Activated naive CD4-positive, alpha-beta T cell (primary cell): ENCODE measurements at places on chromosomes 6 and 20.

GRCh38 chr6:162922563-162923166 lies 194.9 kb downstream of the PACRG start:
- DNase-seq, result no peak

DNA sequence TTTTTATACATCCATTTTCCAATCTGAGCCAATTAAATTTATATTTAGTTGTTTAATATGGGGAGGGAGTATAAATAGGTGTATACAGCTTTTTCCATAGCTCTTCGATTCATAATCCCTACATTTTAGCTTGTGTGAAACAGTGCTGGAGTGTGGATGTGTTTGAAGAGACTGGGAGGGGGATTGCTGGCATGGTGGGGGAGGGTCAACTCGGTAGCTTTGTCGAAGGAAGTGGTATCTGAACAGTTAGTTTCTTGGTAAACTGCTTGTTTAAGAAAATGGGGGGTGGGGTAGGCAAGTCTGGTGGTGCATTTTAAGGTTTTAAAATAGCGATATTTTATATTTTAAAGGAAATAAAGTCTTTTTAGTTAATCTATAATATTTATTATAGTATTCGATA lies 1.4 kb upstream of the LIN28B start:
- no peak for DNase-seq

- no peak for DNase-seq
These were observed 24.9 kb downstream of the CITED2 start for GRCh38 chr6:139349464-139350020.

DNA sequence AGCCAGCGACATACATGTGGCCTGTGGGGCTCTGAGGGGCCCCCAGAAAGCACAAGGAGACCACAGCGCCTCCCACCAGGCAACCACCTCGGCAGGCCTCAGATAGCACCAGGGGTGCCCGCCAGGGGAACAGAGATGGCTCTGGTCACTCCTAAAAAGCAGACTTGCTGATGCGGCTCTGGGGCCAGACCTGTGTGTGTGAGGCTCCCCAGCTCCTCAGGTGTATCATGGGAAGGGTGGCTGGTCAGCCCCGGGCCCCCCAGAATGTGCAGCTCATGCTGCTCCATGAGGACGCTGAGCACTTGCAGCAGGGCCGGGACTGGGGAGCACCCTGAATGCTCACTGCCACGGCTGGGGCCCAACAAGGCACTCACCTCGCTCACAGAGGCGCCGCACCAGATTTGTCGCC lies 60.2 kb downstream of the PYGB start:
- no peak for DNase-seq

DNA sequence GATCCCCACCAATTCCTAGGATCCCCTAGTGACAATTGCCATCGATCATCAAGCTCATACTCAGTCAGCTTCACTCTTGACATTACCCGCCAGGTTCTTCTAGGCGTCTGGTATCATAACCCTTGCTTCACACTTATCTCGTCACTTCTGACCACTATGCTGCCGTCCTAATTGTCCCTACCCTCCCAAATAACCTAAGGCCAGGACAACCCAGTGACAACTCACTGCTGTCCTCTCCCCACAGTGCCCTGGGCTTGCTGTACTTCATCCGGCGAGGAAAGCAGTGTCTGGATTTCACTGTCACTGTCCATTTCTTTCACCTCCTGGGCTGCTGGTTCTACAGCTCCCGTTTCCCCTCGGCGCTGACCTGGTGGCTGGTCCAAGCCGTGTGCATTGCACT lies 3.7 kb downstream of the SYS1 start:
- no peak for DNase-seq

GRCh38 chr6:27168108-27168507 lies 79.4 kb upstream of the PRSS16 start:
- DNase-seq, result no peak

DNA sequence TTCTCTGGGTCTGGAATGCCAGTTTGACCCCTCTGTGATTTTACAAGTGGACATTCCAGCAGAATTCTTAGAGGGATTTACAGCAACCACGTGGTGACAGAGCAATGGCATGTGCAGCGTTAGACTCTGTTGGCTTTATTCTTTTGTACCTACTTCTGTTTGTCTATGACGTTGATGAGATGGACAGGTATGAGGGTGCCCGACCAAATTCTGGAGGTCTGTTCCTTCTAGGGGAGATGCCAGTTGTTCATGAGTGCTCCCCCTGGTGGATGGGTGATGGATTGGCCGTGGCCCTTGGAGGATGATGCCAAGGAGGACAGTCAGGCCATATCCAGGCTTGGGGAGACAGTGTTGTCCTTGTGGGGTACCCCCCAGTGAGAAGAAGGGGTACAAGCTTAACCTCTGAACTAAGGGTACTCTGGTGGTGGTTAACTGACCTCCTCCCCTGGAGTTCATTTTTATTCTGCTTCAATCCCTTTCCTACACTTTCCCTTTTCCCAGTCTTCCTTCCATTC lies 198.6 kb downstream of the DTNBP1 start:
- peak; percentile 15 for DNase-seq

- no peak for DNase-seq
These were observed 59.5 kb upstream of the MBOAT1 start for GRCh38 chr6:20271818-20272217.

DNA sequence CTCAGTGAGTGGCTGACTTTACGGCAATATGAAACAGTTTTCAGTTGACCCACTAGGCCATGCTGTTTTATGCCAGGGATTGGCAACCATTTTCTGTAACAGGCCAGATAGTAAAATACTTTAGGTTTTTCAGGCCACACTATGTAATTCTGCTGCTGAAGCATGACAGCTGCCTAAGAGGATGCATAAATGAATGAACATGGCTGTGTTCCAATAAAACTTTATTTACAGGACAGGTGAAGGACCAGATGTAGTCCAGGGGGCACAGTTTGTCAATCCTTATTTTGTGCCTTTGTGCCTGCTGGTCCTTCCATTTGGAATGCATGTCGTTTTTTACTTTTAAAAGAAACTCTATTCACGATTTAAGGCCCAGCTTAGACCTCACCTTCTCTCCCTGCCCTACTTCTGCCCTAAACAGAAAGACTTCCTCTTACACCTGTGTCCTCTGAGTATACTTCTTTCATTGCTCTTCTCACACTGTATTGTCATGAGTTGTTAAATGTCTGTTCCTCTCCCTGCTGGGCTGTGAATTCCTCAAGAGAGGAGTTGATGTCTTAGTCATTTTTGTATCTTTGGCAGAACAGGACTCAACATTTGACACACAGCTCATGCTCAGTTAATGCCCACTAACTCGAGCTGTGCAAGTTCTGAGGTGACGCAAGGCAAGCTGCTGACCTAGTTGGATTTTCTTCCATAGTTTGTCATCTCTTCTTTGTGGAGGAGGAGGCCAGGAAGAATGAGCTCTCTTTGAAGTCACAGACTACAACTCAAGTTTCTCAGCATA lies 90.1 kb upstream of the MAP7 start:
- no peak for DNase-seq

- peak; percentile 16 for DNase-seq
These were observed 4.0 kb downstream of the VARS1 start for GRCh38 chr6:31791324-31792089.

- no peak for DNase-seq
These were observed 165.0 kb upstream of the SULF2 start for GRCh38 chr20:47950124-47950912.
